ENCODE measurements at places on chromosomes 7 and 10.

DNA sequence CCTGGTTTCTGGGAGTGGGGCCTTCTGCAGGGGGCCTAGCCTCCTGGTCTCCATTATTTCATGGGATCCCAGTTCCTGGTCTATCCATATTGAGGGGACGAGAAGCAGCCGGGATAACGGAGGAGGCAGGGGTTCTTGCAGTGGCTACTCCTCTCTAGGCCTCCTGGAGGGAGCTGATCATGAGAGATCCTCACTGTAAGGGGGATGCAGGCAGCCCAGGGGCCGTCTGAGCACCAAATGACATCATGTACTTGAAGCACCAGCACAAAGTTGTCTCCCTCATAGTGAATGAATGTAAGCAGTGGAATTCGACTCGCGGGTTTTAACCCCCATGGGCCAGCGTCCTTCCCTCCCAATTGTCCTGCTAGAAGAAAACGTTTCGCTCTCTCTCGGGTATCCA lies 964 bp upstream of the ADCY1 start:
- DNase-seq = no peak

GRCh38 chr7:26858735-26859134 lies 5.7 kb downstream of the SKAP2 start:
- no peak for DNase-seq

DNA sequence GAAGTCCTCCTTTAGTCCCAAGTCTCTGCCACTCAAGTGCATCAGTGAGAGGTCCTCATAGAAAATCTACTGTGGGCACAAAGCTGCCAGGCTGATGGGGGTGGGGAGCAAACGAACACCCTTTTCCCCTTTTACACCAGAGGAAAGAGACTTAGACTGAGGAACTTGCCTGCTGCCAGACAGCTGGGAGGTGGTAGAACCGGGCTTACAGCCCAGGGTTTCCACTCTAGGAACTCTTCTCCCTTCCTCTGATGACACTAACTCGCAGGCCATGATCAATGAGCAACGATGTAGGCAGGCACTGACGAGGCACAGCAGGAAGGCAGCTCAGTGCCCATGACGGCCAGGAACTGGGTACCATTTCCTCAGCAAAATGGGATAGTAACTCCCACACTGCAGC lies 11.0 kb upstream of the SH2D4B start:
- DNase-seq = peak; percentile 55

DNA sequence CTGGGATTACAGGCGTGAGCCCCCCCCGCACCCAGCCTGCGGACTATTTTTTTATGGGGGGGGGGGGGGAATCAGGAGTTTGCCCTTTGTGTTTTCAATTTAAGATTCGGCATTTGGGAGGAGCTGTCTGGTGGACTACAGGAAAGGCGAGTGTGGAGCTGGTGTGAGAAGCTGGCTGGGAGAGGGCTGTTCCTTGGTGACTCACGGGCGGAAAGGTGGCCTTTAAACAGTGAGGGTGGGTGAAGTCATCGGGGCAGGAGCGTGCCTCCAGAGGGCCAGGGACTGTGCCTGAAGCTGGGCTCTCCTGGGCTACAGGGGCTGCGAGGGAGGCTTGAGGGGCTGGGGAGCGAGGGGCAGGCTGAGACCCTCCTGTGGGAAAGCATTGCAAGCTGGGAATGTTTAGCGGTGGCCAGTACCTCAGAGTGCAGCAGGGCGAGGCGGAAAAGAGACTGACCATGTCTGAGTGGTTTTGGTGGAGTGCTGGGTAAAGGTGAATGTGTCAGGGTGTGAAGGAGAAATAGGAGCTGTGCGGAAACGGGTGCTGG lies 39.7 kb upstream of the ZNF32 start:
- DNase-seq = no peak

DNA sequence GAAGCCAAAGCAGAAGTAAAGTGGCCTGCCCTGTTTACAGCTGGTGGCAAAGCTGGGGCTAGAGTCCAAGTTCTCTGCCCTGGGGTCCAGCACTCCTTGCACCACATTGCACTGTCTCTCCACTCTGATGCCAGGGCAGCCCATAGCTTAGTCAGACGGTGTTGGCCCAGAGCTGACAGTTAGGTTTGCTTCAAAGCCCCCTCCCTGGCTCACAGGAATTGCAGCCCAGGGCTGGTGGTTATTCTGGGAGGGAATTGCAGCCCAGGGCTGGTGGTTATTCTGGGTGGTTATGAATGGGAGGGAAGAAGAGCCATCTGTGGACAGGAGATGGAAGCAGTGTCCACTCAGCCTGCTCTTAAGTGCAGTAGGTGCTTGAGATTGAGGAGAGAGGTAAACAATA lies 88.9 kb downstream of the SCRN1 start:
- no peak for DNase-seq

- no peak for DNase-seq
Observed at GRCh38 chr7:137020351-137020750, 151.9 kb downstream of the CHRM2 start.

DNA sequence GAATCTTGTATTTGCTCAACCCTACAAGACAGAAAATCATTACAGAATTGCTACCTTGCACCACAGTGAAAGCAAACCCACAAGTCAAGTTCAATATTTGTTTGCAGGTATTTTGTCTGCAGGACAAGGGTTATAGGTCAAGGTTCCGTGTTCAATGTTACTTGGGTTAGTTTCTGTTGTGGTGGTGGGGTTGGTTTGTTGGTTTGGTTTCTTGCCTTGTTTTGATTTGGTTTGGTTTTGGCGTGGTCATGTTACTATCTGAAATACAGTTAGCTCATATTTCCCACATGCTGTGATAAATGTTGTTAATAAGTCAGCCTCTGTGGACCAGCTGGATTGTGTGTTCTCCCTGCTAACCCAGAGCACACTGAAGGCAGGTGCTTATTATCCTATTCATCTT lies 75.6 kb upstream of the INSIG1 start:
- DNase-seq = no peak

Measured in inflammatory macrophage treated with lipopolysaccharide for 1 hour (primary cell).